ENCODE measurements at places on chromosomes 5 and 9. TPM values are rescaled to one million over a fixed set of nuclear protein-coding genes. Genes with fewer than 3 reads are reported as not detected.

The TMEM171 gene
- 0.88 TPM for total RNA-seq

DNA sequence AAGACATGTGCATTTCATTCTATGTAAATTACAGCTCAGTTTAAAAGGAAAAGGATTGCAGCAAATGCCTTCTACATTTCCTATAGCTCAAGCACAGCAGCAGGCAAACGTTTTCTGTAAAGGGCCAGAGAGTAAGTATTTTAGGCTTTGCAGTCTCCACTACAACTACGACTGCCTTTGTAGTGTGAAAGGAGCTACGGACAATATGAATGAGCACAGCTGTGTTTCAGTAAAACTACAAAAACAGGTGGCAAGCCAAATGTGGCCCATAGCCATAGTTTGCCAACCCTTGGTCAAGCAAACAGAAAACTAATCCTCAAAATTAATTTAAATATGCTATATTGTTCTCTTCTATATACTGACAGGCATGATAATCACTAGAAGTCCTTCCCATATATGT is 7.2 kb downstream of the PTBP3 start:
- H3K27ac ChIP-seq = no peak overlapping the region
- H3K4me3 ChIP-seq = no peak overlapping the region
- no peak for DNase-seq
- H3K27me3 ChIP-seq = no peaks in the 10 kb centered on the region

The DAB2 gene
- total RNA-seq = 53.8 TPM

The DOCK8 gene
- total RNA-seq = 156 TPM

- no peak for DNase-seq
- no peak overlapping the region for H3K27ac ChIP-seq
- peaks cover 8% of the 10 kb centered on the region for H3K4me1 ChIP-seq
- H3K4me3 ChIP-seq = no peak overlapping the region
- no peaks in the 10 kb centered on the region for H3K27me3 ChIP-seq
Measured at GRCh38 chr5:150124596-150124995, 31.0 kb downstream of the PDGFRB start.

The PCDHGA4 gene
- 0.30 TPM for total RNA-seq

GRCh38 chr5:147474140-147474539 is 35.7 kb downstream of the DPYSL3 start:
- H3K4me3 ChIP-seq = no peak overlapping the region
- no peaks in the 10 kb centered on the region for H3K27me3 ChIP-seq
- no peak overlapping the region for H3K27ac ChIP-seq
- no peaks in the 10 kb centered on the region for H3K36me3 ChIP-seq

DNA sequence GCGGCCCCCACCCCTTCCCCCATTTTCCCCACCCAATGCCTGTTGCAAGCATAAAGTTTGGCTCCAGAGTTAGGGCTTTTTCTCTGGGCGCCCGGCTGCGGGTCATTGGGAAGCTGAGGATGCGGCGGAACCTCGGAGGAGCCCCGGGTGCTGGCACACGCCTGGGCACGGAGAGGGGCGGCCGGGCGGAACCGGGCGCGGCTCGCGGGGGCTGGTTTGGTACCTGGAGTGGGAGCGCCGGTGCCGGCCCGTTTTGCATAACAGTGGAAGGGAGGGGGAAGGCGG is 1.2 kb downstream of the PPARGC1B start:
- H3K36me3 ChIP-seq = no peaks in the 10 kb centered on the region
- H3K27me3 ChIP-seq = no peaks in the 10 kb centered on the region
- peak overlapping the region; percentile 60 for H3K4me3 ChIP-seq
- DNase-seq = no peak
- H3K4me1 ChIP-seq = peaks cover 12% of the 10 kb centered on the region
- H3K27ac ChIP-seq = no peak overlapping the region

GRCh38 chr9:19342947-19343346 is 37.1 kb downstream of the RPS6 start:
- no peak for DNase-seq
- no peak overlapping the region for H3K4me3 ChIP-seq
- no peaks in the 10 kb centered on the region for H3K27me3 ChIP-seq
- H3K4me1 ChIP-seq = no peaks in the 10 kb centered on the region
- H3K27ac ChIP-seq = no peak overlapping the region
- H3K36me3 ChIP-seq = peaks cover 80% of the 10 kb centered on the region

DNA sequence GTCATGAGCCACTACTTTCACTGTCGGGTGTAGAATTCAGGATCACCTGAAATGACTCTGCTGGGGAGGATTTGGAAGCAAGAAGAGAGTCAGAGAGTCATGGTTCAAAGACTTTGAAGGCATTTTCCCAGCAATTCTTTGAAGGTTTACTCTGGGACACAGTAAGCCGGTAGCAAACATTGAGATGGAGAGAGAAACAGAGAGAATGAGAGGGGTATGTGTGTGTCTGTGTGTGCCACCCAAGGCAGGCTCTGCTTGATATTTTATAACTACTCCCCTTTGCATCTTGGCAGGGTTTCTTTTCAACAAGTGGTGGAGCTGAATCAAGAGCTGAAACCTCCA is 89.8 kb downstream of the ANKRD55 start:
- H3K27ac ChIP-seq = no peak overlapping the region
- H3K4me1 ChIP-seq = no peaks in the 10 kb centered on the region
- no peak for DNase-seq

GRCh38 chr9:34545497-34545896 is 22.7 kb upstream of the ENHO start:
- no peaks in the 10 kb centered on the region for H3K36me3 ChIP-seq
- H3K4me1 ChIP-seq = no peaks in the 10 kb centered on the region
- no peak overlapping the region for H3K4me3 ChIP-seq
- no peak for DNase-seq
- H3K27me3 ChIP-seq = no peaks in the 10 kb centered on the region

The LCN15 gene
- not detected for total RNA-seq

The CD274 gene
- total RNA-seq = 7.2 TPM

- no peak for DNase-seq
- no peak overlapping the region for H3K27ac ChIP-seq
- no peak overlapping the region for H3K4me3 ChIP-seq
- H3K27me3 ChIP-seq = no peaks in the 10 kb centered on the region
- no peaks in the 10 kb centered on the region for H3K4me1 ChIP-seq
Measured at GRCh38 chr5:155953335-155953734, 373.6 kb upstream of the SGCD start.

DNA sequence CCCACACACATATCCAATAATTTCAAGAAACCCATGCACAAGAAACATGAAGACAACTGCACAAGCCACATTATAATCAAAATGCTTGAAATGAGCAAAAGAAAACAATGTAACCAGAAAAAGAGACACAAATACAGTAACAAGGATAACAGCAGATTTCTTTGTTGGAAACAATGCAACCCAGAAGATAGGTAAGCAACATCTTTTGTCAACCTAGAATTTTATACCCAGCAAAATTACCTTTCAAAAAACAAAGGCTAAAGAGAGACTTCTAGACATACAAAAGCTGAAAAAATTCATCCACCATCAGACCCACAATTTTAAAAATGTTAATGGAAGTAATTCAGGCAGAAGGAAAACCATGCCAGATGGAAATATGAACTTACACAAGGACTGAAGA is 5.0 kb upstream of the COL23A1 start:
- peaks cover 6% of the 10 kb centered on the region for H3K4me1 ChIP-seq
- H3K4me3 ChIP-seq = no peak overlapping the region
- H3K27me3 ChIP-seq = peaks cover 3% of the 10 kb centered on the region
- H3K36me3 ChIP-seq = no peaks in the 10 kb centered on the region
- no peak for DNase-seq
- no peak overlapping the region for H3K27ac ChIP-seq

The NR5A1 gene
- total RNA-seq = not detected

- no peak overlapping the region for H3K4me3 ChIP-seq
- no peak overlapping the region for H3K27ac ChIP-seq
- no peaks in the 10 kb centered on the region for H3K27me3 ChIP-seq
- peaks cover 5% of the 10 kb centered on the region for H3K4me1 ChIP-seq
- DNase-seq = no peak
Measured at GRCh38 chr9:87643107-87643650, 82.7 kb upstream of the CTSL start.

The SPINK1 gene
- total RNA-seq = not detected

The CCDC183 gene
- 0.75 TPM for total RNA-seq

GRCh38 chr9:32742296-32742695 is 41.0 kb upstream of the TMEM215 start:
- DNase-seq = no peak
- H3K36me3 ChIP-seq = no peaks in the 10 kb centered on the region
- no peak overlapping the region for H3K4me3 ChIP-seq
- no peak overlapping the region for H3K27ac ChIP-seq
- no peaks in the 10 kb centered on the region for H3K4me1 ChIP-seq

DNA sequence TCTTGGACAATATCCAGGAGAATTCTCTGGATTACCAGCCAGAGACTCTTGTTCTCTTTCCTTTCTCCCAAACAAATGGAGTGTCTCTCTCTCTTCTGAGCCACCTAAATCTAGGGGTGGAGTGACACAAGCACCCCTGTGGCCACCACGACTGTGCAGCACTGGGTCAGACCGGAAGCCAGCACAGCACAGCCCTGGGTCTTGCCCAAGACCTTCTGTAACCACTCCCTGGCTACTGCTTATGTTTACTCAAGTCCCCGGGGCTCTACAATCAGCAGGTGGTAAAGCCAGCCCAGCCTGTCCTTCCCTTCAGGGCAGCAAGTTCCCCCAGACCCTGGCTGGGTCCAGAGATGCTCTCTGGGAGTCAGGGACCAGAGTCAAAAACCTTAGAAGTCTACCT is 110.0 kb upstream of the TUT7 start:
- H3K36me3 ChIP-seq = no peaks in the 10 kb centered on the region
- no peaks in the 10 kb centered on the region for H3K4me1 ChIP-seq
- no peak for DNase-seq

GRCh38 chr9:121450241-121450640 is 49.4 kb downstream of the GGTA1 start:
- H3K27me3 ChIP-seq = no peaks in the 10 kb centered on the region
- H3K27ac ChIP-seq = no peak overlapping the region
- H3K4me1 ChIP-seq = peaks cover 3% of the 10 kb centered on the region
- H3K36me3 ChIP-seq = no peaks in the 10 kb centered on the region
- no peak for DNase-seq

DNA sequence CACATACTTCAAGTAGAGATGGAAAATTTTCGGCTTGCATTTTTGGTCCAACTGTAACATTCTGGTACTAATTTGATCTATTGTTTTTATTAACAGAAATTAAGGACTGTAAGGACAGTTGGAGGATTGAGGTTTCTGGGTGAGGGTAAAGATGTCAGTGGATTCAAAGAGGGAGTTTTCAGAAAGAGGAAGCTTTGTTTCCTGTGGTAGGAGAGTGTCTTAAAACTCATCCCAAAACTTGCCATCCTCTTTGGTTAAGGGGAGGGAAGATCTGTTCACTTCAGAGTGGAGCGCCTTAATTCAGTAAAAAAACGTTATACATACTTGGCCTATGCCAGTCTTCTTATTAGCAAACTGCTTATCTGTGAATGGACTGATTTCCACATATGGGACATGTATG is 13.8 kb downstream of the CNTRL start:
- no peak for DNase-seq
- no peak overlapping the region for H3K4me3 ChIP-seq
- no peaks in the 10 kb centered on the region for H3K27me3 ChIP-seq
- H3K4me1 ChIP-seq = no peaks in the 10 kb centered on the region
- H3K27ac ChIP-seq = no peak overlapping the region

The AUH gene
- total RNA-seq = 26.7 TPM

DNA sequence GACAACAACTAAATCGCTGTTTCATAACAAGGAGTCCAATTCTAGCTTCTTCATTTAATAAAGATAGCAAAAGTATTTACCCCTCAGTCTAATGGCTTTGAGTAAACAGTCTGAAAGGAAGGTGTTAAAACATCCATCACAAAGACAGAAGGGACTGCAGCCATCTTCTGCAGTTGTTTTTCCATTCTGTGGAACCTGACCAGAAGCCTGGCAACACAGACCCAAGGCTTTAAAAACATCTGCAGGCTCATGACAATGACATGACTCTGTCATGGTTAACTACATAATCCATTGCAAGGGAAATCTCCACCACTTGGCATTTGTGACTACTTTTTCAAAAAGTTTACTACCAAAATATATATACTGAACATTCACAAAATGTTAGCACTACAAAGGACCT is 51.9 kb downstream of the ELL2 start:
- no peak overlapping the region for H3K4me3 ChIP-seq
- H3K36me3 ChIP-seq = no peaks in the 10 kb centered on the region
- no peak overlapping the region for H3K27ac ChIP-seq
- DNase-seq = no peak

DNA sequence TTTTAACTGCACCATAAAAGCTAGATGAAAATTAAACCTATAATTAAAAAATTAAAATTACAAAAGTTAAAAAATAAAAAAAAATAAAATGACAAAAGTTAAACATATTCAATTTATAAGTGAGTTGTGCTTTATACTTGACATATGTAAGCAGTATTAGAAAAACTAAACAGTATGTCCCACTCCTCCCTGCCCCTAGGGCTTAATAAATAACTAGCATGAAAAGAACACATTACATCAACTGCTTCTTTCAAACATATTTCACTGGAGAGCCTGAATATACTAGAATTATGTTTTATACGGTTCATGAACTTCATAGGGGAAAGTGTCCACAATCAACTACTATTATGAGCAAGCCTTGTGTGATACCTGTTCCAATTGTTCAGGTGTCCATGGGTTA is 47.6 kb downstream of the ECPAS start:
- no peak overlapping the region for H3K27ac ChIP-seq
- no peaks in the 10 kb centered on the region for H3K4me1 ChIP-seq
- peaks cover 57% of the 10 kb centered on the region for H3K36me3 ChIP-seq
- DNase-seq = no peak

- no peak overlapping the region for H3K4me3 ChIP-seq
- no peaks in the 10 kb centered on the region for H3K27me3 ChIP-seq
- H3K27ac ChIP-seq = no peak overlapping the region
- no peaks in the 10 kb centered on the region for H3K36me3 ChIP-seq
Measured at GRCh38 chr5:155311721-155312120, 298.2 kb downstream of the KIF4B start.

- DNase-seq = no peak
- no peak overlapping the region for H3K4me3 ChIP-seq
- no peaks in the 10 kb centered on the region for H3K36me3 ChIP-seq
- H3K27ac ChIP-seq = no peak overlapping the region
- no peaks in the 10 kb centered on the region for H3K4me1 ChIP-seq
- no peaks in the 10 kb centered on the region for H3K27me3 ChIP-seq
Measured at GRCh38 chr5:156741516-156741915, 108.6 kb upstream of the PPP1R2B start.

DNA sequence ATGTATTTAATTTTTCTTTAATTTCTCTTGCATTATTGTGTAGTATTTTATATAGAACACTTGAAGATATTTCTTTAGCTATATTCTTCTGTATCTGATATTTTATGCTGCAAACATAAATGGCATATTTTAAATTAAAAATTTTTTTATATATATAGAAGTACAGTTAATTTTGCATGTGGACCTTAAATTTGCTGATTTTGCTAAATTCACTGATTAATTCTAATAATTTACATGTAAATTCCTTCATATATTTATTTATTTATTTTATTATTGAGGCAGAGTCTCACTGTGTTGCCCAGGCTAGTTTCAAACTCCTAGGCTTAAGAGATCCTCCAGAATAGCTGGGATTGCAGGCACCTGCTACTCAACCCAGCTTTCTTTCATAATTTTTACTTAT is 276.9 kb downstream of the PRR16 start:
- no peak overlapping the region for H3K27ac ChIP-seq
- H3K4me3 ChIP-seq = no peak overlapping the region
- H3K27me3 ChIP-seq = no peaks in the 10 kb centered on the region
- no peaks in the 10 kb centered on the region for H3K4me1 ChIP-seq
- no peak for DNase-seq
